SHP77 treated with DMSO at 0.1 percent for 48 hours (cell line): ENCODE measurements at places on chromosomes 12 and 14.
A peak's percentile ranks its signal among the peaks of the same experiment; 100 is the strongest.

DNA sequence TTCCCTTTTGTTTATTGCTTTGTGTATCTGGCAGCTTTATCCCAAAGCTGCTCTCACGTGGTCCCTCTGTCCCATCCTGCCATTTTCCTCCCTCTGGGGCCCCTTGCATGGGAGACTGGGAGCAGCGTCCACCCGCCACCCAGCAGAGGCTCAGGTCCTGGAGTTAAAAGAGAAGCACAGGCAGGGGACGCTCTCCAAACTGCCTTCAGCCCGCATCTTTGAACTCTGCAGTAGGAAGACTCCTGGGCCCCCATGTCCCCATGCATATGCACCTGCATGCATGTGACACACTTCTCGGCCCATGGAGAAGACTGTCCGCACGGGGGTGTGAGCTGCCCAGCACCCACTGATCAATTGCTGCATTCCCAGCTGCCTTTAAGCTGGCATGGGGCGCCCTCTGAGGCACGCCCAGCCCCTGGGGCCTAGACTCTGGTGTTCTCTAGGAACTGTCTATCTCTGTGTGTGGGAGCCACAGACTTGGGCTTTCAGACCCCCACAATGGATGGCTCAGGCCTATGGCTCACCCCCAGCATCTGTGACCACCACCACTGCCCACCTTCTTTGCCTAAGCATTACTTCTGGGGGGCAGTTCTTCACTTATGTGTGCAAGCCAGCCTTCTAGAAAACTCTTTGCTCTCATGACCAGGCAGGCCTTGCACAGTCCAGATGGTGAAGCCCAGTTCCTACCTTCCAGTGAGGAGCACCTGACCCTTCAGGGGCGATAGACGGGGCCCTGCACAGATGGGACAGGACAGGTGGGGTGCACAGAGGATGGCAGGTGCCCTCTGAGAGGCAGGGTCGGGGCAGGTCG lies 96.1 kb upstream of the DIO3 start:
- DNase-seq: no peak

DNA sequence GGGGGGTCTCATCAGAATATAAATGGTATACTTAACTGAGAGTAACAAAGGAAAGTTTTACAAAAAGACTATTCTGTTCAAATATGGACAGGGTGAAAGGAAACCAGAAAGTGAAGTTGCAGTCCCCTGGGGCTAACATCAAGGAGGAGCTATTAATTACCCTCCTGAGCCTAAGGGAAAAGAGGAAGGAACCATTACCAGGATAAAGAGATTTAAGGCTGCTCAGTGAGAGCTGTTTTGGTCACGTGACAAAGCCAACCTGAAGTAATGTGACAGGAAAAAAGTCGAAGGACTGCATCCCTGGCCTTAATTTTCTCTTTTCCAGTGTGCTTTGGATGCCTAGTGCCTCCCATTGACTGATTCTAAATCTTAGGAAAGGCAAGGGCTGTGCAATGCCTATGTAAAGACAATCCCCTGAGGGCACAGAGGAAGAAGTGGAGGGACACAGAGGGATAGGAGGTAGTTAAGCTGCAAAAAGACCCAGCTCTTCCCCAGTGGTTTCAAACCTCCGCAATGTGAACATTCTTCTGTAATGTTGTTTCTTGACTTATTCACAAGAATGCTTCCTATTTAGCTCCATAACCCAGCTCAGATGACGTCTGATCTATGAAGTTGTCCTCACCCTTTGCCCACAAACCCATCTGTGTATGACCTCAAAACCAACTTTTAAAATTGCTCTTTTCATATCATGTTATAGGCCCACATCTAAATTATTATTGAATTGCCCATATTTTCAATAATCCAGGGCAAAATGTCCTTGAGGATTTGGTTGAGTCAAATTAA lies 187.7 kb upstream of the DCN start:
- no peak for DNase-seq

GRCh38 chr12:2170376-2170775 lies 117.6 kb downstream of the CACNA1C start:
- DNase-seq: no peak

GRCh38 chr12:15201056-15201455 lies 20.2 kb downstream of the RERG start:
- no peak for DNase-seq

- no peak for DNase-seq
Observed at GRCh38 chr14:80017795-80018194, 193.5 kb downstream of the DIO2 start.

DNA sequence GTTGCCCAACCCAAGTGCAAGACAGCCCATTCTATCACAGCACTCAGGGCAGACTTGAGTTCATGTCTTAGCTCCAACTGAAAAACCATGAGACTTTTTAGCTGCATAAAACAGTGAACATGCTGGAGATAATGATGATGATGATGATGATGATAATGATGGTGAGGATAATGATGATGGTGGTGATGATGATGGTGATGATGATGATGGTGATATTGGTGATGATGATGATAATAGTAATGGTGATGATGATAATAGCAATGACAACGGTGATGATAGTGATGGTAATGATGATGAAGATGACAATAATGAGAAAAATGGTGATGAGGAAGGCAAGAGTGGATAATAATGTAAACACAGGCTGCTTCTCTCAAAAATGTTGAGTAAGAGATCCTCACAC lies 576.2 kb downstream of the BCL11B start:
- DNase-seq: no peak

- DNase-seq: peak; percentile 32
Observed at GRCh38 chr12:57008178-57008577, 1.8 kb upstream of the ZBTB39 start.

- no peak for DNase-seq
Observed at GRCh38 chr12:13326076-13326475, 129.6 kb downstream of the EMP1 start.

- no peak for DNase-seq
Observed at GRCh38 chr12:49325606-49326005, 2.6 kb downstream of the TROAP start.

DNA sequence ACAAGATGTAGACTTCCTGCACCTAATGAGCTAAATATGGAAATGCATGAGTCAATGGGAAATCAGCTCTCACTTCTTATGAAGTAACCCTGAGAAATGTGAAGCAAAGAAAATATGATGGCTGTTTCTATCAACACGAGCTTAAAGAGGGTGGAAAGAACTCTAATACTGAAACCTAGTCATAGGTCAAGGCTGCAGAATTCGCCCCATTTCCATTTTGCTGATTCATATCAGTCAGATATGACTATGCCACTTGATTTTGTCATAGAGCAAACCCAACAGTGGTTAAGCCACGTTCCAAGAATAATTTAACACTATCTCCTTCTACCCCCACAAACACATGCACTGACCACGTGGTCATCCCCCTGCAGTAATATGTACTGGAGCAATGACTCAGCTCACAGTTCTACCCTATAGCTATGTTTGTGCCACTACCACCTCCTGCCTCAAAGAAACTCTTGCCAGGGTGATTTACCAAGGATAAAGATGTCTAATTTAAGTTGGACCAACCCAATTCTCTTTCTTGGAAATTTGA lies 157.5 kb downstream of the TMTC3 start:
- DNase-seq: no peak

DNA sequence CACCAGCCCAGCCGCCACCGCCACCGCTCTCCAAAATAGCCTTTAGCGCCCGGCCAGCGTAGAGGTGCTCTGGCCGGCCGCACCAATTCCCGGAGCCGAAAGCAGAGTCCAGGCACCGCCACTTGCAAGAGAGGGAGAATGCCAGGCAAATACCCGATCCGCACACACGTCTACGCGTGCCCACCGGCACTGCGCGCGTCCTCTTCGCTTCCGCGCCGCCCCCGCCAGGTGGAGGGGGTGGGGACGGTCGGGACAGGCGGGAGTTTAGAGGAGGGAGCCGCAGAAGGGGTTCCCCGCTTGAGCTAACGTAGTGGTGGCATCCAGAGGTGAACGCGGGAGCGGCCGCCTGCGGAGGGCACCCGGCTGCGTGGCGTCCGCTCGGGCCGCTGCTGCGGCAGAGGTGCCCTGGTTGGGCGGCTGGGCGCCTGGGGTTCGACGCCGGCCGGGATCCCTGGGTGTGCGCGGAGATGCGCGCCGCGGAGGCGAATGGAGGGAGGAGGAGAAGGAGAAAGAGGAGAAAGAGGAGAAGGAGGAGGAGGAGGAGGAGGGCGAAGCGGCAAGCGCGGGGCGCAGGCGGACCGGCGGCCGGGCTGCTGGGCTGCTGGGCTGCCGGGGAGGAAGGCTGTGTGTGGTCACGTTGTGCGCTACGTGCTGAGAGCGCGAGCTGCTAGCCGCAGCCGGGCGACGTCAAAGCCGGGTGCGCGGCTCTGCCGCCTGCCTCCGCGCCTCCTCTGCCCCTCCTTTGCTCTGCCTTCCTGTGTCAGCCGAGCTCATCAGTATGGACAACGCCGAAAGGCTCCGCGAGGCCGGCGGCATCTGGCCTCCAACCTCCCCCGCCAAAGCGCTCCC lies at the start of gene MDGA2:
TSS of gene MDGA2 (minus strand) at position 140 of the 849 bp plus-strand sequence.
- peak; percentile 69 for DNase-seq

DNA sequence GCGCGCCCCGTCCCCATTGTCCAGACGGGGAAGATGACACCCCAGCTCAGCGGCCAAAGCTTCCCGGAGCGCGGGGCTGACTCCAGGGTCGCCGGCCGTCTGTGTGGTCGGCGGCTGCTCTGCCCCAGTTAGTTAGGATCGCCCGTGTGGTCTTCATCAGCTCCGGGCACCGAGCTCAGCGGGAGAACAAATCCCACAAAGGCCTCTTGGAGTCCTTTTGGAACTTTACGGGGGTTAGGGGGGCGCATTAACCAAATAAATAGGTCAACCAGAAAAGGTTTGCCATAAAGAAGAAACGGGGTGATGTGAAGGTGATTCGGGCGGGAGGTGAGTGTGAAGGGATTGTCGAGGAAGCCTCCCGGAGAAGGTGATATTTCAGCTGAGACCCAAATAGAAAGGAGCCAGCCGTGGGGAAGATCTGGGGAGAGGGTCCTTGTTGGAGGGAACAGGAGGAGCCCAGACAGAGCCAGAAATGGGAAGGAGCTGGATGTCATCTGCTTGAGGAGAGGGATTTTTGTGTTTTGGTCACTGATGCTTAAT lies 697 bp downstream of the ATP6V0A2 start:
- DNase-seq: no peak

DNA sequence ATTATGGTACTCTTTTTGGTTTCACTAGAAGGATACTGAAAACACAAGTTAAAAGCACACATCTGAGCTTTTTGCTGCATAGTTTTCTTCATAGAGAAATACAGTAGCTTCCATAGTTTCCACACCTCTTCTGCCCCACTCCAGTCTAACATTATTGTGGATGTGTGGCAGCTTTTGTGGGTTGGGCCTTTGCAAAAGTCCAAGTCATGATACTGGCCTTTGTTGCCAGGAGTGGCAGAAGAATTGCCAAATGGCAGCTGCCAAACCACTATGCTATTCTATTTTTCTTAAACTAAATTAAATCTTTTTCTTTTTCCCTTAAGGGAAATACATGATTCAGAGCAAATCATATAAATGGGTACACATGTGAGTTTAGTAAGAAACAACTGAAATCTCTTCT lies 114.8 kb downstream of the PLEKHA5 start:
- no peak for DNase-seq

GRCh38 chr12:5173511-5174011 lies 129.9 kb downstream of the KCNA5 start:
- no peak for DNase-seq

DNA sequence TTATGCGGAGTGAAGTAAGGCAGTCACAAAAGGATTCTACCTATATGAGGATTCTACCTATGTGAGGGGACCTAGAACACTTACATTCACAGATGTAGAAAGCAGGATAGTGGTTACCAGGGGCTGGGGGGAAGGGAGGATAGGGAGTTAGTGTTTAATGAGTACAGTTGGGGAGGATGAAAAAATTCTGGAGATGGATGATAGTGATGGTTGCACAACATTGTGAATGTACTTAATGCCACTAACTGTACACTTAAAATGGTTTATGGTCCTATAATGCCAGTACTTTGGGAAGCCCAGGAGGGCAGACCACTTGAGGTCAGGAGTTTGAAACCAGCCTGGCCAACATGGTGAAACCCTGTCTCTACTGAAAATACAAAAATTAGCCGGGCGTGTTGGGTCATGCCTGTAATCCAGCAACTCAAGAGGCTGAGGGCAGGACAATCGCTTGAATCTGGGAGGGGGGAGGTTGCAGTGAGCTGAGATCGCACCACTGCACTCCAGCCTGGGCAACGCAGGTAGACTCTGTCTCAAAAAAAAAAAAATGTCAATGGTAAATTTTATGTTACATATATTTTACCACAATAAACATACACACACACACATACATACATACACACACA lies 25.4 kb downstream of the SVOP start:
- no peak for DNase-seq
